ENCODE measurements at places on chromosomes 5 and 9. TPM values are rescaled to one million over a fixed set of nuclear protein-coding genes. Genes with fewer than 3 reads are reported as not detected.

DNA sequence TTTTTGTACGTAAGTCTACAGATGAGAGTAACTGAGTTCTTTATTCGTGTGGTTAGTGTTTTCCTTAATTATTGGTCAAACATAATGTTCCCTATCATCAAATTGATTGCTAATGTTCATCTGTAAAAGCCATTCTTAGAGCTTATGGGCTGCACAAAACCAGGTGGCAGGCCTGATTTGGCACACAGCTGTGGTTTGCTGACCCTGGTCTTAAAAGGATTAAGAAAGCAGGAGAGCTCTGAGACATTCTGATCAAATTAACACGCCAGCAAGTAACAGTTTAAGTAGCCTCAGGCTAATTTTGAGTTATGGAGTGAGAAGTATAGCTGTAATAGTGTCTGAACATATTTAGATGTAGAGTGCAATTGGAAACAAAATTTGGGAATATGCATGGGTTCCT is 63.2 kb downstream of the PRR16 start:
- no peak for DNase-seq

DNA sequence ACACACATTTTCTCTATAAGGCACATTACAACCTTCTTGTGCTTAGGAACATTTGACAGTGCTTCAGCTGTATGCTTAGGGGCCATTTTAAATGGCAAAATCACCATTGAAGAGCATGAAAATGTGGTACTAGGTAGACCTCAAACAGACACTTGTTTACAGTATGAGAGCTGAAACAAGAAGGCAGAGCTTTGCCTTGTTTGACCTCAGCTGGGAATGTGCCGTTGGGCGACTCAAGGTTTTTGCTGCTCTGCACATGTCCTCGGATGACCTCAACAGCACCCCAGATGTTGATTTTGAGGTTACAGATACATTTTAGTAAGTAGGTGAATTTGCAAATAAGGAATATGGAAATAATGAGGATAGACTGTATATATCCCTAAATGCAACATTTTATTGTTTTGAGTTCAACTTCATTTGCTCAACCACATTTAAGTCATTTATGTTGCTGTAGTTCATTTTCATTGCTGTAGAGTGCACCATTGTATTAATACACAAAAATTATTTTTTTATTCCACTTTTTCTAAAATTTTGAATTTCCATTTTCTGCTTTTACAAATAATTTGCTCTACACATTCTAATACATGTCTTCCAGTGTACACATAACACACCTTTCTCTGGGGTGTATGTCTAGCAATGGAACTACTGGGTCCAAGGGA is 206.8 kb downstream of the NR3C1 start:
- no peak for DNase-seq

DNA sequence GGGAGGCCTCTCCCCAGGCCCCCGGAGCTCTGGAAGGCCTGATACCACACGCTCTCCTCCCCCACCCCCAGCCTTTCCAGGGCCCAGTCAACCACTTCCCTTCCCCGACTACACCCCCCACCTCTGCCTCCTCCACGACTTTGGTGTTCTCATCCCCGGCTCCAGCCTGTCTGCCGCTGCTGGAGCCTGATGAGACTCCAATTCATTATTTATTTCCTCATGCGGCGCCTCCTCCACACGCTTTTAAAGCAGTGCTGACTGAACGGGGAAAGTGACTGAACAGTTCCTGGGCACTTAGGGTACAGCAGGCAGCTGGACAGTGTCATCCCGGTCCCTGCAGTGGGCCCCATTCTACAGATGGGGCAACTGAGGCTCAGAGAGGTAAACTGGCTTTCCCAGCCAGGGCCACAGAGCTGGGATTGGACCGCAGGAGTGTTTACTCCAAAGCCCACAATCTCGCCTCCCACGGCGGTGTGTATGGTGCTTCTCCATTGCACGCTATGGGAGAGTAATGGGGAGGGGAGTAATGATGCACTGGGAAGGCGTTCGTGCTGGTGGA is 15.9 kb upstream of the RPL26L1 start:
- no peak for DNase-seq

DENND1A gene
- total RNA-seq: 26.0 TPM

GRCh38 chr5:37005946-37006540 is 129.5 kb downstream of the NIPBL start:
- DNase-seq: peak; percentile 23

DNA sequence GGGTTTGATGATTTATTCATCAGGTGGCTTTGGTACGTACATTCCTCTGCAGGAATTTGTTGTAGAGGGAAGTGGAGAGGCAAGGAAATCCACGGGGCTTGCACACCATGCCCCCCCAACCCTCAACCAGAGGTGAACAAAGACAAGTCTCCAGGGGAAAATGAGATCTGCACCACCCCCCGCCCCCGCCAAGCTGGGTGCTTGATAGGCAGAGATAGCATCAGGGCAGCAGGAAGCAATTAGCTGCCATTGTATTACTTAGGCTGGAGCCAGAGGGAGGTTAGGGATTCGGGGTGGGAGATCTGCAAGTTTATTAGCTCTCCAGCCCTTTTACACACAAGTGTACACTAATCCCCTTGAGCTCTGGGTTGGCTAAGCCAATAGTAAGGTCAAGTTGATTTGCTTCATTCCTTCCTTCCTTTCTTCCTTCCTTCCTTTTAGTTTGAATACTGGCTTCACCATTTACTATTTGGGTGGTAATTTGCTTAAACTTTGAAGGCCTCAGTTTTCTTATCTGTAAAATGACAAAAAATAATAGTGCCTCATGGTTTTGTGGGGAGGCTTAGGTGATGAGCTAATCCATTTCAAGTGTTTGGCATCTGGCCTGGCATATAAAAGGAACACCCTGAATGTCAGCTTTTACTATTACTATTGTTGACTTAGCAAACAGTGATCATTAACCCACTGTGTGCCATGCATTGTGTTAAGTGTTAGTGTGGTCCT is 34.1 kb downstream of the SPRY4 start:
- no peak for DNase-seq

GRCh38 chr9:948497-948896 is 28.0 kb upstream of the DMRT3 start:
- DNase-seq: no peak
